ENCODE measurements at places on chromosomes 7 and 10.
A peak's percentile ranks its signal among the peaks of the same experiment; 100 is the strongest.

DNA sequence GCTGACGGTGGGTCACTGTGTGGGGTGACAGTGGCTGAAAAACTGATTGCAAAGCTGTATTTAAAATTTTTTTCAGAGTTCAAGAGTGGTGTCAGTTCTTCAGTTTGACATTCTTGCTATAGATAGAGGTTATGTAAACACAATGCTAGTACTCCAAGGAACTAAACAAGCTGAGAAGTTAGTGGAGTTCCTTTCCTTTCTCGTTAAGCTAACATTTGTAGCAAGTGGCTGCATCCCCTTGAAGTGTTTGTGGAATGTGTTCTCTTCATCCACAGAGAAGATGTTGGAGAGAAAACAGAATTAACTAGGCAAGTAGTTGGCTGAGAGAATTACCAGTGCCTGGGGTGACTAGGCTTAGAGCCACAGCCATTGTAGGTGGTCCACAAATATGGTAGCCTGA is 15.8 kb downstream of the CCNY start:
- no peak for DNase-seq

GRCh38 chr7:55561690-55562089 is 10.6 kb downstream of the VOPP1 start:
- no peak for DNase-seq

GRCh38 chr7:29552392-29552791 is 11.2 kb upstream of the PRR15 start:
- DNase-seq: no peak

DNA sequence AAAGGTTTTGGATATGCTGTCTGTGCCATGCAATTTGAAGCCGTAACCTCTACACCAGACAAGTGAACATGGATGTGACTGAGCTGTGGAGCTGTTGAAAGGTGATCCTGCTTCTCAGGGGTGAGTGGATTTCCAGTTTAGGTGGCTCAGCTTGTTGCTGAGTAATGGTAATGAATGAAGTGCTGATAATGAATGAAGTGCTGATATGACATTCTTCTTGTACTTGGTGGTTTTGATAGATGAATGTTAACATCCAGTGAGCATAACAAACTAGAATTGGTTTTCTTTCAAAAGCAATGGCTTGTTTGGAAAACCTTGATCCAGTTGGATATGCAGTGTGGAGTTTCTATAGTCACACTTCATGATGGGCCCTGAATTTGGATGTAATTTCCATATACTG is 89.7 kb upstream of the FZD8 start:
- no peak for DNase-seq

- DNase-seq: no peak
Observed at GRCh38 chr10:61159253-61159652, 215.3 kb upstream of the RHOBTB1 start.

DNA sequence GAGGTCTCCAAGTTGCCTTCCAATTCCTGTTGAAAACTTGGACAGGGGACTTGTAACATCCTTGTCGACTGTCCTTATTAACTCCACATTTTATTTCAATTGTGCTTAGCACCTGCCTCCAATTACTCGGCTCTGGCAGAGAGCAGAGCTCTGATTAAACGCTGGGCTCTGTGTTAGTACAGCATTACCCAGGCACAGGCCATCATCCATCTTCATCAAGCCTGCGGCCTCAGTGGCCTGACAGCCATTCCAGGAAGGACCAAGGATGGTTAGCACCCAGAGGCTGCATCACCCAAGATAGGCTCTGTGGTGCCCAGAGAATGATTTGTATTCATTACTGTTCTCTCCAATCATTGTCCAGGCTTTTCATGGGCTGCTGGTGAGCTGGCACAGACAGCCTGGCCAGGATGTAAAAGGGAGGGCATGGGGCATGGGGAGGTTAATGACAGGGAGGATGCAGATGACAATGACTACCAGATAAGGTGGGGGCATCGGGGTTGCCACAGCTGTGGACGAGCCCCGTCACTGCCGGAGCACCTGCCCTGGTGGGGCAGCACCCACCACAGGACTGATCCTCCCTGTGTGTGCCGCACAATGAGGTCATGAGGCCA is 123.3 kb downstream of the PTPN20 start:
- no peak for DNase-seq

- no peak for DNase-seq
Observed at GRCh38 chr10:52486840-52487611, 172.9 kb downstream of the DKK1 start.

DNA sequence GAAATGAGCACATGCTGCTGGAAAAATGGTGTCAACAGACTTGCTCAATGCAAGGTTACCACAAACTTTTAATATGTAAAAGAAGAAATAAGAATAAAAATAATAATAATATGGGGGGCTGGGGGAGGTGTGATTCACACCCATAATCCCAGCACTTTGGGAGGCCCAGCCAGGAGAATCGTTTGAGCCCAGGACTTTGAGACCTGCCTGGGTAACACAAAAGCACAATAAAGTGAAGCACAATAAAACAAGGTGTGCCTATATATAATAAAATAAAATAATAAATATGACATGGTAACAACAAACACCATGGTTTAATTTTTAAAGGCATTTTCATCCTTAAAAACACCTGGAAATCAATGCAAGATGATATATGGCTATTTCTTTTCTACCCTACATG is 25.1 kb downstream of the EIF3A start:
- no peak for DNase-seq

- no peak for DNase-seq
Observed at GRCh38 chr7:17706275-17706674, 234.0 kb downstream of the SNX13 start.

DNA sequence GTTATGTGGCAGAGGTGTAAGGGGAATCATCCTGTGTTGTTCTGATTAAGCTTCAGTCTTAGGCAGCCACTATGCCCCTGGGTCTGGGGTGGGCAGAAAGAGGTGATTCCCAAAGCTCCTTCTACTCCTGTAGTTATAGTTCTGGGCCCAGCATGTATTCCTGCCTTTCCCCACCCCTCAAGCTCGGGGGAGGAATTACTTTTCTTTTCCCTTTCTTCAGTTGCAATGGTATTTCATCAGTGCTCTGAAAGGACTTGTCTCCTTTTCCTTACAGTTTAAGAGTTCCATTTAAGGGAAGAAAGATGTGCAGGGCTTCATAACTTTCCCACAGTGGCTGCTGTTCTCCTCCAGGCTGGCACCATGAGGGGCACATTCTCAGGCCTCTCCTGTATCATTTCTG is 94.2 kb downstream of the MTPAP start:
- DNase-seq: no peak

DNA sequence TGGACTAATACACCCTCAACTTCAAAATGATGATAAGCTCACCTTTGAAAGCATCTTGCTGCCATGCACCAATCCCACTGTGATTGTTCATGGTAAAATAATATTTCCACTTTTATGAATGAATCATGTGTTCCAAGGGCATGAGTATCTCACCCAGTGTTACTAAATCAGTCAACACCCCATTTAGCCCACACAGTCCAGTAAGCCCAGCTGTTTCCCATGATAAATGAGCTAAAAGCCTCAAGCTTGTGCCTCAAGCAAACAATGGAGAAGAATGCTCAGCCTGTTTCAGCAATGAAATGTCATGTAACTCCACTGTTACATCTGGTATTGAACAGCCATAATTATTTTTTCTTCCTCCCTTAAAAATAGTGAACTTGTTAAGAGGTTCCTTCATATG is 442.5 kb downstream of the XPNPEP1 start:
- DNase-seq: no peak

GRCh38 chr10:100391163-100392002 is 44.4 kb downstream of the SCD start:
- no peak for DNase-seq

- no peak for DNase-seq
Observed at GRCh38 chr7:85528581-85528980, 341.7 kb upstream of the SEMA3D start.

GRCh38 chr7:14892961-14893360 is 9.6 kb downstream of the DGKB start:
- no peak for DNase-seq

GRCh38 chr10:119666709-119667004 is 15.5 kb downstream of the BAG3 start:
- no peak for DNase-seq

DNA sequence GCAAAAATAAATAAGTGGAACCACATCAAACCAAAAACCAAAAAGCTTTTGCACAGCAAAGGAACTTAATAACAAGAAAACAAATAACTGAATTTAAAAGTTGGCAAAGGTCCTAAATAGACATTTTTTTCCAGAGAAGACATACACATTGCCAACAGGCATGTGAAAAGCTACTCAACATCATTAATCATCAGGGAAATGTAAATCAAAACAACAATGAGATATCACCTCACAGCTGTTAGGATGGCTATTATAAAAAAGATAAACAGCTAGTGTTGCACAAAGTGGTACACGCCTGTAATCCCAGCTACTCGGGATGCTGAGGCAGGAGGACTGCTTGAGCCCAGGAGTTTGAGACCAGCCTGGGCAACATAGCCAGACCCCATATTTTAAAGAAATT is 2.2 kb upstream of the SUN3 start:
- no peak for DNase-seq

GRCh38 chr10:125030567-125031197 is 88.8 kb downstream of the ZRANB1 start:
- no peak for DNase-seq

DNA sequence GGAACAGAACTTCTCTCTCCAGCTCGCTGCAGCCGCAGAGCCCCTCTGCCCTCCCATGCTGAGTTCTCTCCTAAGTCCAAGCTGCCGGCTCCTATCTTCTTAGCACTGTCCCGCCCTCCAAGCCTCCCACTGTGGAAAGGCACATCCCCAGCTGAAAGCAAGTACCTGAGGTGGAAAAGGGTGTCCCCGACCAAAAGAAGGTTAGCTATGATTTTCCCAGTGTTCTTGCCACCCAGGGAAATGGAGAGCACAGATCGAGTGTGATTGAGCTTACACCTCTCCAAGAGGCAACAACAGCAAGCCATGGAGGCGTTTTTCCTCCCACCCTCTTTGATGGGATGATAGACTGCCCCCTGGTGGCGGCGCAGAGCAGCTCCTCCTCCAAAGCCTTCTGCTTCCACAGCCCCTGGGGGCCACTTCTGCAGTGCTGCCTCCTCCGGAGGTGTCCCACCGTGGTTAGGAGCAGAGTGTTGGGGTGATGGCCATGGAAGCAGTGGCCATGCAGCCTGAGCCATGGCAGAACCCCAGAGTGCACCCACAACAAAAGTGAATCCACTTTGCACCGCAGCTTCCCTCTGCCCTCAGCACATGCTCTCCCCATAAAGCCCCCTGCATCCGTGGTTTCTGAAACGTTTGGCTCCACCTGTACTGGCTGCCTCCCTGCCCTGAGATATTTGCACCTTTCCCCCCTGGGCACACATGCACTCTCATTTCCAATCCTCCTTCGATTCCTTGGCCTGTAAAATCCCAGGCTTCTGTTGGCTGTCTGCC is 143.1 kb upstream of the STK17A start:
- DNase-seq: peak; percentile 24

- DNase-seq: no peak
Observed at GRCh38 chr10:113044016-113044755, 94.1 kb downstream of the TCF7L2 start.

DNA sequence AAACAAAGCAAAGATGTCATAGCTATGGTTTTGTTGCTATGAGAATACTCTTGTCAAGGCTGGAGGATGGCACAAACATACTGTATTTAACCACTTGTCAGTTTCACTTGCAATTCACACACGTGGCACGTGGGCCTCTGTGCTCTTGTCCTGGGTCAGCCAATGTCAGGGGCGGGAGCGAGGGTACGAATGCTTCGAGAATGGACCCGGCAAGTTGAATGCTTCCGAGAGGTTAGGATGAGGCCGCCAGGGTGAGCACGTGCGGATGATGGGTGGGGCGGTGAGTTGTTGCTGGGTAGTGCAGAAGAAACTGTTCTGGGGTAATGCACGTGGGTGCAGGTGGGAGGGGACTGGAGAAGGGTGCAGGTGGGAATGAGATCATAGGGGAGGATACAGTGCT is 10.4 kb upstream of the OCM2 start:
- DNase-seq: no peak

DNA sequence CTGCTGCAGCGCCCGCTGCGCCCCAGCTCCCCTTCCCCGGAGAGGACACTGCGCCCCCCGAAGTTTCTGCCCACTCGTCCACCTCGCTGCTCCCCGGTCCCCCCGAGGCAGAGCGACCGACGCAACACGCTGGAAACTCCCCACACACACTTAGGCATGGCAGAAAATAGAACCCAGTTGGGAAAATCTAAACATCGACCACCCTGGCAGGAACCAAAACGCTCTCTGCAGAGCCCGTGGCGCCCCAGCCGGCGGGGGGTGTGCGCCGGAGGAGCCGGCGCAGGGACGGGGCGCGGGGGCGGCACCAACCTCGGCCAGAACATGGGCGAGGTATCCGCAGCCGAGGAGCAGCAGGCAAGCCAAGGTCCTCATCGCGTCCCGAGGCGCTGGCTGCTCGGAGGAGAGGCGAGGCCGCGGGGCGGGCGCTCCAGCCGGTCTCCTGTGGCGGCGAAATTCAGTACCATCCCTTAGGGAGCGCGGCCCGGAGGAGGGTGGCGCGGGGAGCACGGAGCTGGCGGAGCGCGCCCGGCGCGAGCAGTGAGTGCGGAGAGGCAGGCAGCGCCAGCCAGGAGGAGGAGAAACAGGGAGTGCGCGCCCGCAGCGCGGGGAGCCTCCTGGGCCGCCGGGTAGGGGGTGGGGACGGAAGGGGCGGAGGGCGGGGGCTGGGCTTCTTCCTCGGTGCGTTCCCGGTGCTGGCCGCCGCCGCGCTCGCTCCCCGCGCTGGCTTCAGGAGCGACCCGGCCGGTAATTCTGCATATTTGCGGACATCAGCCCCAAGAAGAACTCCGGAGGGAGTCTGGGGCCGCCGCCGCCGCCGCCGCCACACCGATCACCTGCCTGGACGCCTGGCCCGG is 789 bp downstream of the PDGFA start:
- DNase-seq: no peak

- DNase-seq: no peak
Observed at GRCh38 chr7:151705636-151706276, 171.2 kb downstream of the PRKAG2 start.

DNA sequence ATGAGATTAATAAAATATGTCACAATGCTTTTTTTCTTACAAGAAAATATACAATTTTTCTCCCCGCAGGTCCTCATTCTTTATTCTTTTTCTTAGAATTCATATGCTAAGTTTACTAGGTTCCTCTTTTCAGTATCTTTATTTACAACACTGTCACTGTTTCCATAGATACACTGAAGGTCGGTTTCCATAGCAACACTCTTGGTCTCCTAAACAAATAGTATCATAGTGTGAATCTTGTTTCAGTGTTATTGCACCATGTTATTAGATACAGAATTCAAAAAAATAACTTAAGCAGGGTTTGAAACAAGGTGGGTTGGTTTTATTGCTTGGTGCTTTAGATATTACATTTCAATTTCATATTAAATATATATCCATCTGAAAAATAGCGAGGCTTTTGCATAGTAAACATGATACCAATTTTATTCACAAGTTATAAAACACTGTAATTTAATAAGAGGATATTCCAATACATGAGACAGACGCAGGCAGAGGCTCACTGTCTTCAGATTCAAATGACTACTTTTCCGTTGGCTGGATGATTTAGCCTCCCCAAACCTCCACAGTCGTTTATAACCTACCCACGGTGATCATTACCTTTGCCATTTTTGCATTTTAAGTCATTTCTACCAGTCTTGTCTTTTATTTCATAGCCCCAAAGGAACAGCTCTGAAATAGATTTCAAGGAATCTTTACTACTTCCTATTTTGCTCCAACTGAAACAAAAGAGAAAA is 88.9 kb upstream of the KLF6 start:
- no peak for DNase-seq

GRCh38 chr7:43952028-43952427 is 25.8 kb downstream of the UBE2D4 start:
- no peak for DNase-seq

GRCh38 chr10:4763513-4763912 is 62.5 kb upstream of the AKR1E2 start:
- DNase-seq: no peak

- DNase-seq: no peak
Observed at GRCh38 chr10:82071231-82071630, 196.2 kb downstream of the NRG3 start.

Data from activated CD8-positive, alpha-beta memory T cell treated with anti-CD3 and anti-CD28 coated beads for 1 hour (primary cell).